ENCODE measurements at places on chromosomes 5 and 9. TPM values are rescaled to one million over a fixed set of nuclear protein-coding genes. Genes with fewer than 3 reads are reported as not detected.

The CDH9 gene
- polyA plus RNA-seq, result not detected

GRCh38 chr9:7640231-7640630, 159.3 kb downstream of the DMAC1 start:
- no peak for DNase-seq

DNA sequence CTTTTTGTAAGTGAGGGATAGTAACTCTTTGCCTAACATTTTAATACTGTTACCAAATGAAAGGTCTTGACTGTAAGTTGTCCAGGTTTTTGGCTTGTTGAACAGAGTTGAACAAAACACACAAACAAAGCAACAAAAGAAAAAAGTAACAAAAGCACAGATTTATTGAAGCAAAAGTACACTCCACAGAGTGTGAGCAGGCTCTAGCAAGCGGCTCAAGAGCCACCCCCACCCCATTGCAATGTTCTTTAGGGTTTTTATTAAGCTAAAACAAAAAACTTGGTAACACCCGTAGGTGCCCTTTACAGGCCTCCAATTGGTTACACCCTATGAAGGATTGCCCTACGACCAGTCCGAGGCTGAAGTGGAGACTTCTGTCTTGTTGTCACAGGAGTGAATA, 197.4 kb upstream of the MAP3K1 start:
- DNase-seq, result no peak

DNA sequence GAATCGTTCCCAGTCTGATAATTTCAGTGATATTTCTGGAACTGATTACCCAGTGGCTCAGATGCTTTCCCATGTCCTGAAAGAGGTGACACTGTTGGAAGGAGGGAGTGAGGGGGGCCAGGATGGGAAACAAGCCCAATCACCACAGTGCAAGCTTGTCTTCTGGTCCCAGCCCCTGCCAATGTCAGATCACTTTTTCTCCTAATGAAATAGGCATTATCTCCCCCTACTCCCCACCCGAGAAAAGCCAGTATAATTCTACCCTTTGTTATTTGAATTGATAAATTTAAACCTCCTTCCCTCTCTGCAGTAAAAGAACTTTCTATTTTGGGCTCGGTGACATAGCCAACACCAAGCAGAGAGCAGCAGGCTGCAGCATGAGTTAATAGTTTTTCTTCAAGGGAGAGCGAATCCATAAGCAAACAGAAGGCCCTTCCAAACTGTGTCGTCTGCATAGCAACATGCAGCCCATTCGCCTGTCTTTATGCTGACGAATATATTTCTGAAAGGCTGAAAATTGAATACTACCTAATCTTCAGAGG, 14.6 kb upstream of the PPP2CA start:
- DNase-seq, result no peak

The GPR150 gene
- polyA plus RNA-seq, result 0.09 TPM

The CNTLN gene
- 2.0 TPM for polyA plus RNA-seq

DNA sequence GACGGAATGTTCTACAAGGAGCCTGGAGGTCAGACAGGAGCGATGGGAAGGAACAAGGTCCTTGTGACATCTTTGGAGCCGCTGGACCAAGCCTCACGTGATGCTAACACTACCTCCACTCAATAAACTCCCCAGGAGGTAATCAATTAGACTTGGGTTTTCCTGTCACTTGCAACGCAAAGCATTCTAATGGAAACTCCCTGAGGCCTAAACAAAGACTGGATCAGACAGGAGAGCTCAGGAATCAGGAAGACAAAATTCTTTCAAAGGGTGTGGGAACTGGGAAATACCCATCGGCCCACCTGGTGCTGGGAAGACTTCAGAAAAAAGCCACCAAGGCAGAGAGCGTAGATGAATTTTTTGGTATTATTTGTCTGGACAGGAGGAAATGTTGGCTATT, 22.3 kb upstream of the UNC5A start:
- no peak for DNase-seq

DNA sequence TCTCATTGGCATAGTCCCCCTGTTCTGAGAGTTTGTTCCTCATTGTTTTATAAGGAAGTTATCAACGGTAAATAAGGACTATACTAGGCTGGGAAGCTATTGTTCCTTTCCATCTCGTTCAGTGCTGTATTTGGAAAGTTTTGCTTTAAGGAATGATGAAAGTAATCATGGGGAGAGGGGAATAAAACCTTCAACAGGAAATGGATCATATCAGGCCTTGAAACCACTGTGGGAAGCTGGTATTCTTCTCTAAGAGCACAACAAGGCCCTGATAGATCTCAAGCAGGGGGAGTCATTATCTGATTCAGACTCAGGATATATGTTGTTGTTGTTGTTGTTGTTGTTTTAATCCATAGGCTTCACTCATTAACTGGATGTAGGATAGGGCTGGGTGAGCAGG, 474.5 kb downstream of the ENC1 start:
- no peak for DNase-seq

DNA sequence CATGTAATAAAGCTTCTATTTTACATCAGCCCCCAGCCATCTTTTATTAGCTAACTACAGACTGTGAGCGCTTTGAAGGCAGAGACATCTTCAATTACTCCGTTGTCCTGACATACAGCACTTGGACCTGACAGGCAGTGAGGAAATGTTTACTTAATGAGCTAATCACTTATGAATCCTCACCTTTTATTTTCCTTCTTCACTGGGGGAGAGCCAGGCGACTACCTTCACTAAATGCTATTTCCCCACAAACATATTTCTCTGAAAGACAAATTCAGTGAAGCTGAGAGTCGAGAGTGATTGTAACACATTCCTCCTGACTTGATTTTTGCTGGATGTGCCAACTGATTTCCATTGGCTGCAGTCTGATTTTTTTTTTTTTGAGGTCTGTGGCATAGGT, 192.1 kb upstream of the CLINT1 start:
- DNase-seq, result no peak

DNA sequence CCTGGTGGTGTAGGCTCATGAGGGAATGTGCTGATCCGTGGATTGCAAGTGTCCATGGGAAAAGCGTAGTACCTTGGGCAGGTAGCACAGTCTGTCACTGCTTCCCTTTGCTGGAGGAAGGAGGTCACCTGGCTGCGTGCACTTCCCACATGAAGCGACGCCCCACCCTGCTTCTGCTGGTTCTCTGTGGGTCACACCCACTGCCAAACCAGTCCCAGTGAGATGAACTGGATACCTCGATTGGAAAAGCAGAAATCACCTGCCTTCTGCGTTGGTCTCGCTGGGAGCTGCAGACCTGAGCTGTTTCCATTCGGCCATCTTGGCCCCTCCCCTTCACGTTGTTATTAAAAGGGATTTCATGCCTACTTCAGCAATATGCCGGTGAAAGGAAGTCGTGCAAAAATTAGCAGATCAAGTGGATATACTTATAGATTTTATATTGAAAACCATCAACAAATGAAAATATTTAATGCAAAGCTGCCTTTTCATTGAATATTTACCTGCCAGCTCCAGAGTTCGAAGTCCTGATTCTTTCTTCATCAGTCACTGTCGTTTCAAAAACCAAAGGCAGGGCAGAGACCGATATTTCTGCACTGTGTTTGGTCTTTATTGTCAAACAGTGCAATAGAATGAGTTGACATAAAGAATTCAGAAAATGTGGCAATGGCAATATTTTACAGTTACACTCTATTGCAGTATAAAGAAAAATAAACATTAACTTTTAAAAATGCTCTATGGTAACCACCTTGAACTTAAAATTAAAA, 123.2 kb downstream of the JAKMIP2 start:
- DNase-seq, result no peak

DNA sequence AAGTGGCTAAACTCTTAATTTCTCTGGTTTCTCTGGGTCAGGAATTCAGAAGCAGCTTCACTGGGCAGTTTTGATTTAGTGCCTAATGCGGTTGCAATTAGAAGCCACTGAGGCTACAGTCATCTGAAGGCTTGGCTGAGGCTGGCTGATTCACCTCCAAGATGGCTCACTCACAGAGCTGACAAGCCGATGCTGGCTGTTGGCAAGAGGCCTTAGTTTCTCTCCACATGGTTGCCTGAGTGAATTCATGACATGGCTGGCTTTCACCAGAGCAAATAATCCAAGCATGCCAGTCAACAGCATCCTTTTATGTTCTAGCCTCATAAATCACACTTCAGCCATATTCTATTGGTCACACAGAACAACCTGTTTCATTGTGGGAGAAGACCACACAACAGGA, 2.8 kb upstream of the CDK7 start:
- DNase-seq, result no peak

The GPX3 gene
- 1,982 TPM for polyA plus RNA-seq

GRCh38 chr5:176362233-176362490, 598 bp upstream of the KIAA1191 start:
- DNase-seq, result no peak

DNA sequence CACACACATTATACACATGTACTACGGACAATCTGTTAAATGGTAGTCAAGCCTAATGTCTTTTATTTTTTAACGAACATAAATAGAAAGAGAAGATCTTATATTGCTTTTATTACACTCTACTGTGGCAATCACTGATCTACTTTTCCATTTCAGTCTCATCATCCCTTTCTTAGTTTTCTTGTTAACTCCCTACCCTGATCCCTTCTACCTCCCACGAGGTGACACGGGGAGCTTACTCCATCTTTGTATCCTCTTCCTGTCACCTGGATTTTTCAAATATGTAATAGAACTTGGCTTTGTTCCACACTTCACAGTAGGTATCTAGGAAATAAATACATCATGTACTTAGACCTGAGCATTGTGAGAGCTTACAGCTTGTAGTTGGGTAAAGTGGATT, 211.0 kb downstream of the PIK3R1 start:
- DNase-seq, result no peak

DNA sequence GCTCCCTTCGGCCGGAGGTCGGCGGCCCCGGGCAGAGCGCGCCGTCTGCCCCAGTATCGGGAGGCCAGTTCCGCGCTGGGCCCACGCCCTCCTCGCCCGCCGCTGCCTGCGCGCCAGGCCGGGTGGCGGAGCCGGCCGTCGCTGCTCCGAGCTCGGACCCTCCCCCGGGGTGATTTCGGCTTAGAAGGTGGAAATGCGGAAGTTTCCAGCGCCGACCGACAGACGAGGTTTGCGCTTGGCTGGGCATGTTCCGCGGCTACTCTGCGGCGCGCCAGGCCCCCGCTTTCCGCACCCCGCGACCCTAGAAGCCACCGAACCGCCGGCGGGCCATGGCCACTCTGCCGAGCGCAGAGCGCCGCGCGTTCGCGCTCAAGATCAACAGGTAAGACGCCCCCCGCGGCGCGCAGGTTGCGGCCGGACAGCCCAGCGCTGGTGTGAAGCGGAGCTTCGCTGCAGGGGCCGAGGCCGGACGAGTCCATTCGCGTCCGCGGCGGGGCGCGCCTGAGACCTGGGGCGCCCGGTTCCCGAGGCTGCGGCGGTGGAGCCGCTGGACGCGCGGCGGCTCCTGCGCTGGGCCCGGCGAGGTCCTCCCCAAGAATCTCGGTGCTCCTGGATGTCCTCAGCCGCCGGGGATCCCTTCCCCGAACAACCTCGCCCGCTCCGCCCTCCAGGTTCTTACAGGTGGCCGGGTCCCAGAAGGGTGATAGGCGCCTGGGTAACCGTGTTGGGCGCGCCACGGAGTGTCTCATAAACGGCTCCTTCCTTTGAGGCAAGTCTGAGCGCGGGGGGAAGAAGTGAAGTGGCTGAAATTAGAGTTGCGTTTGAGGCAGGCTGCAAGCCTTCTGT, at the start of gene DOCK8:
DOCK8 (plus strand) TSS at position 218 of the 846 bp plus-strand sequence; CDS start at position 330, 112 bp downstream.
- DNase-seq, result peak; percentile 88

DNA sequence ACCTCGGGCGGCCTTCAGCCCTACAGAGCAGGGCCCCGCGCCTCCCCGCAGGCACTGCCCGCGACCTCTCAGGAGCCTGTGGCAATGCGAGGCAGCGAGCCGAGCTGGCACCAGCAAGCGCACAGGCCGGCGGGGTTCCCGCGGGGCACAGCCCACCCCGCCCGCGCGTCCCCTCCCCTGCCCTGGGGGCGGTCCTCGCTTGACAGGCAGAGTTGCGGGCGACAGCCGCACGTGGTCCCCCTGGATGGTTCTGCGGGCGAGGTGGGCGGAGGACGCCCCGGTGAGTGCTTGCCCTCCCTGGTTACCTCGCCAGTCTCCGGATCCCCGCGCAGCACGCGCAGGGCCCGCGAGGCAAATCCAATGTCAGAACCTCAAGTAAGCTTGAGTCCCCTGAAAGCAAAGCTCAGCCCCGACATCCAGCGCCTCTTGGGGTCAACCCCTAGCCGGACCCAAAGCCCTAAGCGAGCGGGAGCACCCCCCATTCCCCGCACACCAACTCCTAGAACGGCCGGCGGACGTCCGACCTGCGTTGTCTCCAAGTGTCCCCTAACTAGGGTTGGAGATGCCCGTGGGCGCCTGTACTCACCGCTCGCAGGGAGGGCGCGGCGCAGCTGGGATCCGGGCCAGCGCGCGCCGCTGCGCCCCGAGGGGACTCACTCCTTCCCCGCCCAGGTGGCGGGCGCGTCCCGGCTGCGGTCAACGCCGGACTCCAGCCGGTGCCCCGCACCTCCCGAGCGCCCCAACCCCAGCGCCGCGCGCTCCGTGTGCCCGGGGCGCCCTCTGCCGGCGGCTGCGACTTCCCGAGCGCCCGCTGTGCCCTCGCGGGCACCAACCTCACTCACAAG, at the start of gene DRD1:
DRD1 (minus strand) TSS at position 123 of the 845 bp plus-strand sequence. CDS start 1,083 bp downstream, outside the sequence.
- peak; percentile 72 for DNase-seq

GRCh38 chr9:21854119-21854518, 51.7 kb downstream of the MTAP start:
- DNase-seq, result no peak

DNA sequence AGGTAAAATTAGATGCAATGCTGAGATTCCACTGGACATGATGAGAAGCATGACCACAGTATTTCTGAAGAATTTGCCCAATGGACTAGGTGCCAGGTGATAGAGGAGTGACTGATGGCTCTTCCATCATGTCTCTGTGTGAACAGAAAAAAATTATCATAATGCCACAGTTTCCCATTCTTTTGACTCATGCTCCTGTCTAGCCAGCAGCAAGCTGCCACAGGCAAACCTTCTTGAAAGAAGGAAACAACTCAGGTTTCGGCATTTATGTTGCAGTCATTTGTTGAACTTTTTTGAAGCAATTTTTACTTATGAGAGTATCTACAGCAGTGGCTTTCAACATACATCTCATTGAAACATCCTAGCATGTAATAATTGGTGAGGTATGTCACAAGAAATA, 284.8 kb upstream of the CD180 start:
- no peak for DNase-seq

The IRX1 gene
- polyA plus RNA-seq, result 0.05 TPM

The ARL14EPL gene
- not detected for polyA plus RNA-seq

DNA sequence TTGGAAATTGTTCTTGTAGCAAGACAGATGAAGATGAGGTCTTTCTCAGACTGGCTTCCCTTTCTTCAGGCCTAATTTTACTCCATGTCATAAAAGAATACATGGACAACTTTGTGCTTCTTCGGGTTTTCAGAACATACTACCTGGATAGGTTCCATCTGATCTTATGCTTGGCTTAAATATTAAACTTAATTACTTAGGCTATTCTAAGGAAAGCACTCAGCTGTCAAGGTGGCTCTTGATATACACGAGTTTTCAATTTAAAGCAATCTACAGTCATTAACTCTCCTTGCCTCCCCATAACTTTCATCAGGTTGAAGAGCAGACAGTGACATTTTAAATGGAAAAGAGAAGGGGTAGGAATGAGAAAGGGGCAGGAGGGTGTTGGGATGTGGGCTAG, 9.5 kb upstream of the PPP3R2 start:
- no peak for DNase-seq

GRCh38 chr9:136140966-136141365, 22.3 kb upstream of the TMEM250 start:
- DNase-seq, result peak; percentile 88
